ENCODE measurements at places on chromosomes 4 and X.

DNA sequence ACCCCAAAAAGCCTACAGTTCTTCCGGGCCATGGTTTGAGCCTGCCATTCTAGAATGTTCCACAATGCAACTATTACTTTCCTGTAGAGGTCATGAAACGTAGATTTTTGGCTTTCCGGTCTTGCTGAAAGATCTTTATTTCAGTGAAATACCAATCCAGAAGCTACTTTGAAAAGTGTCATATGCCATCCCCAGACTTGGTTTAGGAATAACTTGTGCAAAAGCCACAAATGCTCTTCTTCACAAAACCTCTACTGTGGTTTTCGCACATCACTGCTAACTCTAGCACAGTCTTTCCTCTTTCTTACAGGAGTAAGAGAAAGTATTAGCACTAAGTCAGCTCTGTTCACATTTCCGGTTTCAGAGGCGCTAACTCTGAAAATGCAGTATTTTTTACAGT is 12.7 kb upstream of the CD40LG start:
- DNase-seq, result no peak

DNA sequence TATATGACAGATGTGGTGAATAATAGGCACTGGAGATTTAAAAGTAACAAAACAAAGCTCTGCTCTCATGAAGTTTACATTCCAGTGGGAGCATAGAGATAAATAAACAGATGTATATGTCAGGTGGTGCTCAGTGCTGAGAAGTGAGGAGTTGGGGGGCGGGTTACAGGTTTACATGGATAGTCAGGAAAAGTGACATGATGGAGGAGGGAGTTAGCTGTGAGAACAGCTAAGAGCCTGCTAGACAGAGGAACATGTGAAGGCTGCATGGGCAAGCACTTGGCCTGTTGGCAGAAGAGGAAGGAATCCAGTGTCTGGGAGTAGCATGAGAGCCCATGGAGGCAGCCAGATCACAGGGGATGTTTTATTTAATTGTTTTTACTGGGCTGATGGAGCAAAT is 10.2 kb upstream of the TMEM156 start:
- no peak for DNase-seq

- DNase-seq, result no peak
Observed at GRCh38 chr4:2694691-2695090, 61.4 kb downstream of the TNIP2 start.

- DNase-seq, result no peak
Observed at GRCh38 chr4:148067301-148067916, 335.5 kb downstream of the ARHGAP10 start.

DNA sequence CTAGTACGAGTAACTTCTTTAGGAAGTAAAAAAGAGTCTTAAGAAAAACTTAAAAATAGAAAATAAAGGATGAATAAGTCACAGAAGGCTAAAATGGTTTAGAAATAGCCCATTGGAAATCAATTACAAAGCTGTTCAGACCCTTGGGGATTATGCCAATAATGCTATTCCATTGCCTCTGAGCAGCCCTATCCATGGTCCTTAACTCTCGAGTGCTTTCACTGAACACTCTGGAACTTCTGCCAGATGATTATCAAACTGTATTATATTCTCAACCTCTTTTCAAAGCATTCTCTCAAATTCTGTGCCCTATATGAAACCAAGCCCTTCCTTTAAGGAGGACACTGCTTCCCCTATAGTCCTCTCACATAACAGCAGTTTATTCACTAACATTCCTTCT is 17.0 kb downstream of the SLC9B1 start:
- DNase-seq, result no peak

DNA sequence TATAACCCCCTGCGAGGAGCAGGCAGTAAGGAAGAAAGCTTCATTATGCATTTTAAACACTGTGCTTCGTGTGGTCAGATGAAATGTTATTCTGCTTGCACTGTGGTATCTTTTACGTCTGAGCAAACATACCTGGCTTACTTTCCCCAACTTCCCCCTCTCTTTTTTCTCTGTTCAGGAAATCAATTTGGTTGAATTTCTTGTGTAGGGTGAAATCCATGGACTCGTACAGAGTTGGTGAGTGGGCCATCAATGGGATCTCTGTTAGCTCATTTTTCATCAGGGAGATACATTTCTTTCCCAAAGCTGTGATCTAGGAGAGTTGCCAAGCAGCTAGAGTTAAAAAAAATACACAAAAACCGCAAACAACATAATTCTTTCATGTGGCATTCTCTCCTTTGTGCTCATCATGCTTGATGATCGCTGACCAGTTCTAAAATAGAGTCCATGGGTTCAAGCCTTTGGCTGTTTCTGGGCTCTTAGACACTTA is 98.5 kb downstream of the FRAS1 start:
- no peak for DNase-seq

DNA sequence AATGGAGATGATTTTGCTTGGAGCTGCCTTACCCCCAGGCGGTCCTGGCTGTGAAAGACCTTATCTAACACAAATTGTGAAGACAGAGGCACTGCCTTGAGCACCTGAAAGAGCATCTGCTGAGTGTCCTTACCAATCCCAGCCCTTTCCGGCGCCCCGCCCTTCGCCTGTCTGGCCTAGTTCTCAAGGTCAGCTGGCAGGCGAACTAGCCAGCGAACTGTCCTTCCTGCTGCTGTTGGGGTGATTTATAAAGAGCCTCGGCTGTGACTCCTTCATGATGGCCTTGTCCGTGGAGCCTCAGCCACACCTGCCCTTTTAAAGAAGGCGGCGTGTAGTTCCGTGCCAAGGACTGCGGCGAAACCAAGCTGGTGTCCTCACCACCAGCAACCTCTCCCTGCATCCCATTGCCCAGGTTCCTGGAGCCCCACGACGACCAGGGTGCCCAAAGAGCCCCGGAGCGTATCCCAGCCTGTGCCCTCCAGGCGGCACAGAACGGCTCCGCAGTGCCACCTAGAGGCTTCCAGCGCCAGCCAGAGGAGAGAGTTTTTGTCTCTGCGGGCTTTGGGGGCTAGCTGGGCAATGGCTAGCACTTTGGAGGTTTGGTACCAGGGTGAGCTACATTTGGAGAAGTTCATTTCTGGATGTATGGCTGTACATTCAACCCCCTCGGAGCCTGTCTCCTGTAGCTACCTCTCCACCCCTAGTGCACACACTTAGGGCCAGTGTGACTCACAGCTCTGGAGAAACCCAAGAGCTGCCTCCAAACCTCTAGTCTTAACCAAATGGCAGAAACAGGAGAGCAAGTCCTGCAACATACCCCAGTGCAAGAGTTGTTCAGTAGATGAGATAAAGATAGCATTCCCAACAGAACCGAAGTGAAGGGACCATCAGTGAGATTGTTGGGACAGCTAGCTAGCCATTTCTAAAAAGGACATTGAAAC is 36.8 kb upstream of the VMA21 start:
- DNase-seq, result peak; percentile 49

- DNase-seq, result no peak
Observed at GRCh38 chr4:186725469-186726425, 2.1 kb upstream of the FAT1 start.

- DNase-seq, result no peak
Observed at GRCh38 chr4:12488672-12489071, 995.5 kb downstream of the RAB28 start.

GRCh38 chrX:53114864-53115549 is 21.1 kb downstream of the KANTR start:
- no peak for DNase-seq

DNA sequence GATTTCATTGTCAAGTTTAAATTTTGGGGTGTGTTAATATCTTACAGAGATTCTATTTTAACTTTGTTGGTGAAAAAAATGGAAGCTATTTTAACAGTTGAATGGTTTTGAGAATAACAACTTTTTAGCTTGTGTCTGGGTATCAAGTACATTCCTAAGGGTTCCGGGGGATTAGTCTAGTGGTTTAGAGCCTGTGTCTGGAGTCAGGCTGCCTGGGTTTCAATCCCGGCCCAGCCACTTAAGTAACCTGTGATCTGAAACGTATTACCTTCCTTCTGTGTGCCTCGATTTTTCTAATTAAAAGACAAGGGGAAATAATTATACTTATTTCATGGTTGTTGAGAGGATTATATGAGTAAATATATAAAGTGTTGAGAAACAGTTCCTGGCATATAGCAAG is 288.6 kb upstream of the NR3C2 start:
- no peak for DNase-seq

GRCh38 chrX:40440866-40441265 is 139.9 kb upstream of the ATP6AP2 start:
- DNase-seq, result no peak

DNA sequence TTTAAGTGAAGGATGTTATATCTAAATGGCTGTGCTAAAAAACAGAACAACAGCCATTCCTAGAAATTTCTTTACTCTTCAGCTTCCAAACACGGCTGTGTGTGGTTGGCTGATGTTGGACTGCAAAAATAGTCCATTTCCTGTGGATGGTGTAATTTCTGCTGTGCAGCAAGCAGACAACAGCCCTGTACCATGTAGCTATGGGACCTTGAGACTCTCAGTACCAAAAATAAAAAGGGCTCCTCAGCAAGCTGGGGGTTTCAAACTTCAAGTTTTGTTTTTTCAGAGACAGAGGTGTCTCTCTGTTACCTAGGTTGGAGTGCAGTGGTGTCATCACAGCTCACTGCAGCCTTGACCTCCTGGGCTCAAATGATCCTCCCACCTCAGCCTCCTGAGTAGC is 18.1 kb downstream of the CD40LG start:
- DNase-seq, result no peak

- DNase-seq, result no peak
Observed at GRCh38 chr4:38320833-38321232, 343.2 kb upstream of the KLF3 start.

DNA sequence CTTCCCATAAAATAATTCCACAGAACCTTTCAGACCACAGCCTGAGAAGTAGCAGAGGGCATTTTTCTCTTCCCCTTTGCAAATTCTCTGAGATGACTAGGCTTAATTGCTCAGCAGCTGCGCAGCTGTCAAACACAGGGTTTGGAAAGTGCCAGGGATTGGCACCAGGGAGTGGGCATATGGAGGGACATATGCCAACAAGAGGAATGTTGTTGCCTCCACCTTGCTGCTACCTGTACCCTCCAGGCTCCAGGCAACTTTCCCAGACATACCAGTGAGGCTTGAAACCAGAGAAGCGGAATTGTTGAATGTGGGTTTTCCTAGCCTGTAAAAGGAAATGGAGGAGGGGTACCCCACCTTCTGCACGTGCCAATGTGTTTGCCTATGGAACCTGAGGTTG is 256.2 kb upstream of the GPR101 start:
- DNase-seq, result no peak

DNA sequence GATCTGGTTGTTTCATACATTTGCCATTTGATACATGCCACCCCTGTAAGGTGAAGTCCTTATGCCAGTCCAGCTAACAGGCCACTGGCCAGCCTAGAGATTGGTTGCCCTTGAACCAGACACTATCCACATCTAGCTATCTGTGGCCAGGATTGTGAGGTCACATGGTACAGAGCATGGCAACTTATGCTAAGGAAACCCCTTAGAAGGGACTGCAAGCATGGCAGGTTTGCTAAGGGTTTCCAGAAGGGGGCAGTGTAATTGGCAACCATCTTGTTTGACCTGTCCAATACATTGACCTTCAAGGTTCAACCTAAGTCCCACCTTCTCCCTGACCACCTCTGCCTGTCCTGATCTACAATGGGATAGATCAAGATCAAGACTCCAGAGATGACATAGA is 47.5 kb downstream of the SMC1A start:
- no peak for DNase-seq

DNA sequence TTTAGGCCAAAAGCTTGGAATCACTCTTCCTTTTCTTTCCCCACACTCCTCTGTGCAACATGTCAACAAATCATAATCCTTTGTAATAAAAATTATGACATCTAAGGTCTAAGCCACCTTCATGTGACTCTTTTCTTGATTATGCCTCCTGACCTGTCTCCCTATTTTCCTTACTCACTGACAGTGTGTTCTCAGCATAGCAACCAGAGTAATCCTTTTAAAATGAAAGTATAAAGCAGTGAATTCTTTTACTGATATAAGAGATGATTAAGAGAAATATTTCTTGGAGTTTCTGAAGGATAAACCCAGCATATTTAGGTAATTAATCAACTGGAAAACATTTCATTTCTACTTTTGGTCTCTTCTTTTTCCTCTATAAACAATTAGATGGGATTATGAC is 44.7 kb downstream of the USO1 start:
- no peak for DNase-seq

- no peak for DNase-seq
Observed at GRCh38 chr4:85491527-85491926, 16.6 kb downstream of the ARHGAP24 start.

DNA sequence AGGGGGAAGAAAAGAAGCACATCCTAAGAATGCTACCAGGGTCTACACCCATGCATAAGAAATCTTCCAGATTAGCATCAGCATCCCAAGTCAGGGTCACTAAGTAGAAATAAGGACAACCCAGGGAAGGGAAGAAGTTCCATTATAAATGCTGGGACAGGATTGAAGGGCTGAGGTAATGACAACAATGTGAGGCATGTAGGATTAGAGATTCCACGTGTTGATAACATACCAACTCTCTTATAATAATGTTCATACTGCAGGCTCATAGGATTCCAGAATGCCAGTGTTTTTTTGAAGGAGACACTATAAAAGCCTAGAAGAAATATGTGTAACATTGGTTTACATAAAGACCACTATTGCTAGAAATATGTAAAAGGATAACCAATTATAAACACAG is 201.2 kb downstream of the MID1IP1 start:
- DNase-seq, result no peak

DNA sequence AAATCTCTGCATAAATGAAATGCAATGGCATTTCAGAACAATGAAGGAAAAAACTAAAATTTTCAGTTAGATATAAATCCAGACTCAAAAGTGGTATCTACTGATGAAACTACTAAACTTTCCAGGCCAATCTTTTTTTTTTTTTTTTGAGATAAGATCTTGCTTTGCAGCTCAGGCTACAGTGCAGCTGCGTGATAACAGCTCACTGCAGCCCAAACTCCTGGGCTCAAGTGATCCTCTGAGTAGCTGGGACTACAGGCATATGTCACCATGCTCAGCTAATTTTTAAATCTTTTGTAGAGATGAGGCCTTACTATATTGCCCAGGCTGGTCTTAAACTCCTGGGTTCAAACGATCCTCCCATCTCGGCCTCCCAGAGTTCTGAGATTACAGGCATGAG is 1228.2 kb upstream of the ADGRL3 start:
- no peak for DNase-seq
